ENCODE measurements at places on chromosomes 13 and 19.

DNA sequence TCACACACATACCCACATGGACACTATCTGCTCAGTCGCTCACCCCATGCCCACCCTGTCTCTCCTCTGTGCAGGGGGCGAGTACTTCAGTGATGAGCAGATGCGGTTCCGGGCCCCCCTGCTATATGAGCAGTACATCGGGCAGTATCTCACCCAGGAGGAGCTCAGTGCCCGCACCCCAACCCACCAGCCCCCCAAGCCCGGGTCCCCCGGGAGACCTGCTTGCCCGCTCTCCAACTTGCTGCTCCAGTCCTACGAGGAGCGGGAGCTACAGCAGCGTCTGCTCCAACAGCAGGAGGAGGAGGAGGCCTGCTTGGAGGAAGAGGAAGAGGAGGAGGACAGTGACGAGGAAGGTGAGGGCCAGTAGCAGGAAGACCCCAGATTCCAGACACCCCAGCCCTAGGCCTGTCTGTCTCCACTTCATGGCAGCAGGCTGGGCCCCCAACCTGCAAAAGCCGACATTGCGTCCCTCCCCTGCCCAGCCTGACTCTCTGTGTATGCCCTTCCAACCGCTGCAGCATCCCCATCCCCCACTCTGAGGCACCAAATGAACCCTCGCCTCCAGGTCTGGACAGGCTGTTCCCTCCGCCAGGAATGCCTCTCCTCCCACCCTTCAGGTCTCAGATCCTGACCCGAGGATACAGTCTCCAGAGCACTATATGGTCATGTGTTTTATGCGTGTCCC is 9.7 kb downstream of the CCDC97 start:
- no peak for DNase-seq

DNA sequence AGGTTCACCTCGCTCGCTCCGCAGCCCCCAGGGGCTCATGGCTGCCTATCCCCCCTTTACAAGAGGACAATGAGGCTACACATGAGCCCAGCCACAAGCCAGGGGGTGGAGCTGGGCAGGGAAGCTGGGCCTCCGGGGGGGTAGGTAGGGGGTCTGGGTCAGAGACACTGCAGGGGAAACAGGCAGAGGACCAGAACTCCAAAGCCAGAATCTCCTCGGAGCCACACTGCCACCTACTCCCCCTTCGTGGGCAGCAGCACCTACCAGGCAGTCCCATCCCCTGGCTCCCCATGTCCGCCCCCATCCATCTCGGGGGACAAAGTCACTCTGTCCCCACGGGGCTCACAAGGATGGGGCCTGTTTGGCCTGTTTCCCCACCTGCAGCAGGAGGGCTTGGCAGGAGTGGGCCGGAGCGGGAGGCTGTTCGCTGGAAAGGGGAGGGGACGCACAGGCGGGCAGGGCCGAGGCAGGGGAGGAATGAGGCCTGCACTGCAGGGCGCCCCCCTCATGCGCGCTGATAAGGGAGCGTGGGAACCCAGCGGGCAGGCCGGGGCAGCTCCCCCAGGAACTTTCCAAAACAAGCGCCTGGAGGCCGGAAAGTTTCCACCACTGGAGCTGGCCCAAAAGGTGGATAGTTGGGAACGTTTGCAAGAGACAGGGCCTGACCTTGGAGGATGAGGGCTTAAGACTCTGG is 545 bp upstream of the ISYNA1 start:
- DNase-seq: peak; percentile 58

GRCh38 chr13:74794147-74794546 is 659.9 kb upstream of the KLF12 start:
- no peak for DNase-seq

- DNase-seq: no peak
These were observed 117.8 kb upstream of the IRS2 start for GRCh38 chr13:109904218-109904617.

DNA sequence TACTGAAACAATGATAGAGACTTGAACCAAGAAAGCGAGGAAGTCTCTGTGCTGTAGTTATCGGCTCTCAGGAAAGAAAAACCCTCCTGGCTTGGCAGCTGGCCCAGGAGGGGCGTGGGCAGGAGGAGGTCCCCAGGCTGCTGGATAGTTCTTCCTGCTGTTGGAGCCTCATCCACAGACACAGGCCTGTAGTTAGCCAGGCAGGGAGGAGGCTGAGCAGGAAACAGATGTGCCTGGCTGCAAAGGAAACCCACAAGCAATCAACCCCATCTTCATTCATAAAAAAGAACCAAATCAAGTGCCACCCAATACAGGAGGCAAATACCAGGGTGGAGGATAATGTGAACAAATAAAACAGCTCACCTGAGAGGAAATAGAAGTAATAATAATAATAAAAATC is 86.2 kb downstream of the IRS2 start:
- peak; percentile 29 for DNase-seq

- no peak for DNase-seq
These were observed 71.4 kb downstream of the RASA3 start for GRCh38 chr13:114061047-114061446.

DNA sequence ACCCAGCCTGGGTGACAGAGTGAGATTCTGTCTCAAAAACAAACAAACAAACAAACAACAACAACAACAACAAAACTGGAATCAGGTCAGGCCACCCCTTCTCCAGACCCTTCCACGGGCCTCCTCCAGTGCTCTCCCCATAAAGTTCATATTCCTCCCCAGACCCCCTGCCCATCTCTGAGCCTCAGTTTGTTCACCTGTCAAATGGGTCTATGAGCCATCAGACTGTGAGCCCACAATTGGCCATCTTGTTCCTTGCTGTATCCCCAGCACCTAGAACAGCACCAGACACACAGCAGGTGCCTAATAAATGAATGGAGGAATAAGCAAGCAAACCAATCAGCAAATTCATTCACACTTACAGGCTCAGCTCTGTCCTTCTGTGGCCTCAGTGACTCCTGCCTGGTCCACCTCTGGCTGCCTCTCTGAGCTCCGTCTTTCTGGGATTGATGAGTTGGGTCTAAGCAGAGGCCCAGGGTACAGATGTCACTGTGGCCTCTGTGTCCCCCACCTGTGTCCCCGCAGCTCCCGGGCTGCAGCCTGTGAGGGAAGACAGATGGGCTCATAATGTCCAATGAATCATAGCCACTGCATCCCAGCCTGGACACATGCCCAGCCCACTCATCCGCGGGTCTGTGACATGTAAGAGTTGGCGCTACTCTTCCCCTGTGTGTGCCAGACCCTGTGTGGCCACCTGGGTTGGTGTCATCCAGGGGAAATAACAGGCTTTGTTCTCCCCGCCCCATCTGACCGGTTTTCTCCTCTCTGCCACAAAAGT is 19.6 kb upstream of the PTPRS start:
- DNase-seq: no peak

DNA sequence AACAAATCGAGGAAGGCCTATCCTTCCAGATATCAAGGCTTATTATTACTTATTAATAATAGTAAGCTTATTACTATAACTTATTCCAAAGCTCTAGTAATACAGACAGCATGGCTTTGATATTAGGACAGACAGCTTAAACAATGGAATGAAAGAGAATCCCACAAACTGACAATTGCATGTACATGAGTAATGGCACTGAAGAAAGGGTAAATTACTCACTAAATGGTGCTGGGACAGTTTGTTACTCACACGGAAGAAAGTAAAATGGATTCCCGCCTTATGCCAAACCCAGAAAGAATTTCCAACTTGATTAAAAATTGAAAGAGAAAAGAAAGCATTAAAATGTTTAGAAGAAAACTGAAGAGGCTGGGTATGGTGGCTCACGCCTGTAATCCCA is 60.3 kb downstream of the MIPEP start:
- no peak for DNase-seq

DNA sequence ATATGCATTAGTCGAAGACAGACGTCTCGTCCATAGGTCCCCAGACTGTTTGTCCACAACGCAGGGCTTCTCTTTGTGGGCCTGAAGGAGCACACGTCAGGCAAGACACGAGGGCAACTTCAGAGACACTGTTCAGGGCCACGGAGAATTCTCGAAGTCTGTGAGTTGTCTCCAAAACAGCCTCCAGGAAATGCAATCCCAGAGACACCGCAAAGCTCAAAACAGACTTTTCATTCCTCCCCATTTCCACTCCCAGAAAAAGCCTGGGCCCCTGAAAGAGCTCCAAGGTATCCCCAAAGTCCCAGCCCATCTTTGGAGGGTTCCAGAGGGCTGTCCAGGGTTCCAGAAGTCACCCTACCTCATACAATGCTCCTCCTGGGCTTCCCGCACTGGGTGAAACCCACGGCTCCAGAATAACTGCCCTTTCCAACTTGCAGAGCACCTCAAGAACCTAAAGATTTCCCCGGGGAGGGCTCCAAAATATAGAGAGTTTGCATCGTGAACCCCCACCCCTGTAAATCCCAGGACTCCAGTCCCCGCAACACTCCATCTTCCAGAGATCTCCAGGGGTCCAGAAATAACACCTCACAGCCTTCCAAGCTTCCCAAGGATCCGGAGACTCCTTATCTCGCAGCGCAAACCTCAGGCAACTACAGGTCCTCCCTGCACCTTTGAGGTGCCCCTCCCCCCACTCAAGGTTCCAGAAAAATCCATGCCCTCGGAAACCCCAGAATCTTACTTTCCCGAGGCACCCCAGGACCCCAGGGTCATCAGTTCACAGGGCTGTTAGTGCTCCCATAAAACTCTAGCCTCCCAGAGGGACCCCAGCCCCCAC is 687 bp upstream of the FTL start:
- DNase-seq: no peak

DNA sequence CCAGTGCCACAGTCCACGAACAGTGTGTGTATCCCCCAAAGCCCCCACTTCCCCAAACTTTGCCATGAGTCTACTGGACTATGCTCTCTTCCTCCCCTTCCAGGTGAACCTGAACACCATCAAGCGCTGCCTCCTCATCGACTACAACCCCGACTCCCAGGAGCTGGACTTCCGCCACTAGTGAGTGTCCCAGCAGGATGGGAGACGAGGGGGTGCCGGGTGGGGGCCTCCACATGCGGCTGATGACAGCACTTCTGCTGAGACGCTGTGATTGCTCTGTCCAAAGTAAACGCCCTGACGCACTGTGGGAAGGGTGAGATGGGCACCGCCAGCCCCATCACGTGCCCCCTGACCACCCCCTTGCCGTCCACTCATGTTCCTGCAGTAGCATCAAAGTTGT is 2.0 kb upstream of the P2RY11 start:
- DNase-seq: no peak

GRCh38 chr19:49718511-49718910 is 27.6 kb downstream of the CPT1C start:
- no peak for DNase-seq

DNA sequence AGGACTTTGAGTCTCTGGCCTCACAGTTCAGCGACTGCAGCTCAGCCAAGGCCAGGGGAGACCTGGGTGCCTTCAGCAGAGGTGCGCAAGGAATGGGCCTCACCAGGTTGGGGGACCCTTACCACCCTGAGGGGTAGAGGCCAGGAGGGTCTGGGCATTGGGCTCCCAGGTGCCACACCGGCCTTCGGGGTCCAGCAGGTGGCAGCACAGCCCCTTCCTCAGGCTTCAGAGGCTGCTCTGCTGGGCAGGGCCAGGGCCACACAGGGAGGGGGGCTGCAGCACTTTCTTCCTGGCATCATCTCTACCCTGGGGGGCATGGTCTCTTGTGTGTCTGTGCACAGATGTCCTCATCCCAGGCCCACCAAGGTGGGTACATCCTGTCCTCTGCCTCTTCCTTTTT is 12.9 kb downstream of the PIN1 start:
- DNase-seq: peak; percentile 65

Measured in nephron progenitor cell (in vitro differentiated cells).